ENCODE measurements at places on chromosomes 13 and 19.

DNA sequence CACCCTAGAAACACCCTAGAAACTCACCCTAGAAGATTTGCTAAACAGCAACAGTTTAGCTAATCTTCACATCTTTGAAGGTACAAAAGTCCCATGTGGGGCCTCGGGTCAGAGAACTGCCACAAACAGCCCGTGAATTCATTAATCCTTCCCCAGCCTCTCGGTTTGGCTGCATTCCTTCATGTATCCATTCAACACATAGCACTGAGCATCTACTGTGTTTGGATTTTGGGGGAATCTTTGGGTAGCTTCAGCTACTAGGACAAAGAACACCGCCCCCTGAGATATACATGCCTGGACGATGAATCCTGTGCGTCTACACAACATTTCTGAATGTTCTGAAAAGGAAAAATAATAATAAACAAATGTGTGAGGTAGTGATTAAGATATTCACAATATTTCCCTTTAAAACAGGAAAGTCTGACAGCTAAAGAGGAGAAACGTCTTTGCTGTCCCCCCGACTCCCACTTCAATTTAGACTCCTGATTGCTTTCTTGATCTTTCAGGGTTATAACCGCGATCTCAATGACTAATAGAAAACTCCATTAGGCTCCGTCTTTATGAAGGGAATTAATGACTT lies 63.5 kb downstream of the ALOX5AP start:
- DNase-seq, result no peak

DNA sequence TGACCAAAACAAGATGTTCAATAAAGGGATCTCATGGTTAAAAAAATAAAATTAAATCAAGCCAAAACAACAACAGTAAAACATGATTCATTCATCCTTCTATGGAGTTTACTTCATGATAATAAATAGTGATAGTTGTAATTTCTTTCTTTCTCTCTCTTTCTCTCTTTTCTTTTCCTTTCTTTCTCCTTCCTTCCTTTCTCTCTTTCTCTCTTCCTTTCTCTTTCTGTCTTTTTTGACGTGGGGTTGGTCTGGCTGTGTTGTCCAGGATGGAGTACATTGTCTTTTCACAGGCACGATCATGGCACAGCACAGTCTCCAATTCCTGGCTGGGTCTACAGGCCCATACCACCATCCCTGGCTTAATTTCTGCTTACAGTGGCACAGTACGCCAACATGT lies 29.1 kb upstream of the PCCA start:
- no peak for DNase-seq

DNA sequence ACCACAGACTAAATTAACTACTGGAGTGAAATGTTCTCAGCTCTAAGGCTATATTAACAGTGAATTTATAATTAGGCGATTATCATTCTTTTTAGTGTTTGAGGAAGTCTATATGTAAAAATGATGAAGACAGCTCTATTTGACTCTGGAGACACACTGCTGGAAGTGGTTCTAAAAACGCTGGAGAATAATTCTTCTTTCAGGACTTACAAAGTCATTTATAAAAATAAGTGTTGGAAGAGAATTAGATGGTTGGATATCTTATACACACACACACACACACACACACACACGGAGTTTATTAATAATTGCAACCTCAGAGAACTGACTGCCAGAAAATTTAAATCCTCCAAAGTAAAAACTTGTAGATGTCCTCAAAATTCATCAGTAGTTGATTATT lies 1171.3 kb downstream of the EFNB2 start:
- DNase-seq, result no peak

DNA sequence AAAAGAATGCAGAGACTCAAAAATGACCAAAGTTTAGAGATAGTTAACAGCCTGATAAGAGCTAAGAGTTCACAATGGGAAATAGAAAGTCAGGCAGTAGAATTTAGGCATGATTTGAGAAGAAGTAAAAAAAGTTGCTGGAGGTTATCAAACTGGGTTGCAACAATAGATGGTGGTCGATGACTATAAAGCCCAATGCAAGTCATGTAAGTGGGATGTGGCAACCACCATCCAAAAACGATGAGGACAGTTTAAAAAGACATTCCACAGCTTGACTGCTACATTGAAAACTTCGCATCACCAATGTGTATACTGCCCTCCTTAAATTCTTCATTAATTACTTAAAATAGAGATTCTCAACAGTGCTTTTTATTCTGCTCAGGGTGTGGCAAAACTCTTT lies 19.7 kb downstream of the ELF1 start:
- no peak for DNase-seq

- DNase-seq, result no peak
Observed at GRCh38 chr19:28655054-28655453, 557.9 kb downstream of the UQCRFS1 start.

- no peak for DNase-seq
Observed at GRCh38 chr13:48600374-48601364, 53.1 kb upstream of the CYSLTR2 start.

- DNase-seq, result no peak
Observed at GRCh38 chr13:47004027-47004426, 107.2 kb upstream of the HTR2A start.

- no peak for DNase-seq
Observed at GRCh38 chr19:16449330-16449961, 22.3 kb downstream of the EPS15L1 start.

DNA sequence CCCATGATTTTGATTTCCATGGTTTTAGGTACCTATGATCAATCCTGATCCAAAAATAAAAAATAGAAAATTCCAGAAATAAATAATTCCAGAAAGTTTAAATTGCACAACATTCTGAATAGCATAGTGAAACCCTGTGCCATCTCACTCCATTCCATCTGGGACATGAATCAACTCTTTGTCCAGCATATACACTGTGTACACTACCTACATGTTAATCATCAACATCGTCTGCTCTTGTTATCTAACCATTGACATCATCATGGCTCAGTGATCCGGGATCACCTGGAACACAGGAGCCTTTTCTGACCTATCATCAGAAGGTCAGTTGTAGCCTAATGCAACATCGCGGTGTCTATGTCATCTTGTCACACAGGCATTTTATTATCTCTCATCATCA lies 75.6 kb downstream of the MYO16 start:
- DNase-seq, result no peak

DNA sequence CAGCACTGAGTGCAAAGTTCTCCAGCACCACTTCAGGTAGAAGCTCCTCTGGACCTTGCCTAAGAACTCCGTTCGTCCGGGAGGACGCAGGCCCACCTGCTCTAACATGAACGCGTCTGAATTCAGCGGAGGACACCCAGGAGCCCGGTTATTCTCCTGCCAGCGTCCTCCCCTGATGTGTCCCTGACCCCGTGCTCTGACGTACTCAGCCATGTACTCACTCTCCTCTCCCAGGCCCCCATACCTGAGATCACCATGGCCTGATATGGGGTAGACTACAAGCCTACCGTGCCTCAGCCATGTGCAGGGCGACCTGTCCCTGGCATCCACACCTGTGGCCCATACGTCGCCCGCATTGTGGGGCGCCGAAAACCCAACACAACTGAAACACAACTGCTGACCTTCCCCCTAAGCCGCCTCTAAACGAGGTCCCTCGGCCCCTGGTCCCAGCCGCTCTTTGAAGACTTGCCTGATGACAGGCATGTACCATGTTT lies 744 bp upstream of the ZNF584 start:
- no peak for DNase-seq

GRCh38 chr19:35044317-35045117 lies 3.0 kb downstream of the HPN start:
- DNase-seq, result peak; percentile 38

- DNase-seq, result no peak
Observed at GRCh38 chr13:25169356-25169755, 2.7 kb downstream of the AMER2 start.

- DNase-seq, result no peak
Observed at GRCh38 chr19:30966486-30966885, 382.8 kb downstream of the TSHZ3 start.

GRCh38 chr19:39507715-39508364 lies 7.1 kb upstream of the SELENOV start:
- DNase-seq, result no peak

- DNase-seq, result no peak
Observed at GRCh38 chr19:2841855-2842574, 740 bp downstream of the ZNF555 start.

GRCh38 chr13:113258321-113259054 lies 38.6 kb upstream of the LAMP1 start:
- DNase-seq, result no peak

GRCh38 chr13:35345992-35346391 lies 130.5 kb downstream of the MAB21L1 start:
- DNase-seq, result no peak

GRCh38 chr13:108963846-108964600 lies 334.6 kb downstream of the MYO16 start:
- DNase-seq, result no peak

DNA sequence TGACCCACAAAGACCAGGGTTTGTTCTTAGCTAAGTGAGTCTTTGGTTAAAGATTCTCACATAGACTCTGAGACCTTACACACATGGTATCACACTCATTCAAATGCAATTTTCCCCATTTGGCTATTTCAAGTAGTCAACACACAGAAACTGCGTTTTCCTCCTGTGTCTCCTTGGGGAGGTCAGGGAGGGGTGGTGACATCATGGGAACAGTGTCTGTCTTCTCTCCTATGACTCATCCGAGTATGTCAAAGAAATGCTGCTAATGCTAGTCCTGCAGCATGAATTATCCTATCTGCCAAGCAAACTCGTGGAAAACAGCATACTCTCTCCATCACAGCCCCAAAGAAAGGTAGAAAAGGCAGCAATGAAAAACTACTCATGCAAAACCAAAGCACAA lies 100.2 kb downstream of the ENOX1 start:
- DNase-seq, result no peak

DNA sequence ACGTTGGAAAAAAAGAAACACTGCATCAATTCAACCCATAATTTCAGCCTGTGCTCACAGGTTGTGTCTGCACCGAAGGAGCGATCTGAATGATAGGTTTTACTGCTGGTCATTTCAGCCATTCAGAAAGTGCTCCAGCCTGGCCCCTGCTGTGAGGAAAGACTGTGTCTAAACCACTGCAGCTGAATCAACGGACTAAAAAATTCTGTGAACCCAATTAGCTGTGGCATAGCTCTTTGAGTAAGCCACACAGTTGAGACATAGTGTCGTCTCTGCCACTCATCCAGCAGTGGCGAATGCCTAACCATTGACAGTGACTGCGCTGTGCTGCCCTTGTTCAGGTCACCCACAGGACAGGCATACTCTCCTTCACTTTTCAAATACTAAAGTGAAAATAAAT lies 179.8 kb downstream of the COG6 start:
- DNase-seq, result no peak

DNA sequence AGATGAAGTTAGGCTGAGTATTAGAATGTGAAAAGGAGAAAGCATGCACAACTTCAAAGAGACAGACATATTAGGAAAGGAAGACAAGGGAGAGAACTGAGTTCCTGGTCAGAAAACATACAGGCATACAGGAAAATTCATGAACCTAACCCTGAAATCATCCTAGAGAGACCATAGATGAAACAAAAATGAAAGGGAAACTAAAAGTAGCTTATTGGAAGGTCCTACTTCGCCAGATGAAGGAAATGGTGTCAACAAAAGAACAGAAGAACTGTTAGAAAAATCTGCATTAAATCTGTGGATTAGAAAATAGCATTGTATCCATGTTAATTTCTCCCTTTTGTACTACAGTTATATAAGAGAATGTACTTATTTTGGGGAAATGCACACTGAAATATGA lies 169.0 kb upstream of the UFM1 start:
- DNase-seq, result no peak

- no peak for DNase-seq
Observed at GRCh38 chr13:83666141-83666540, 216.1 kb downstream of the SLITRK1 start.

- DNase-seq, result no peak
Observed at GRCh38 chr13:114025405-114025713, 51.5 kb upstream of the C13orf46 start.

DNA sequence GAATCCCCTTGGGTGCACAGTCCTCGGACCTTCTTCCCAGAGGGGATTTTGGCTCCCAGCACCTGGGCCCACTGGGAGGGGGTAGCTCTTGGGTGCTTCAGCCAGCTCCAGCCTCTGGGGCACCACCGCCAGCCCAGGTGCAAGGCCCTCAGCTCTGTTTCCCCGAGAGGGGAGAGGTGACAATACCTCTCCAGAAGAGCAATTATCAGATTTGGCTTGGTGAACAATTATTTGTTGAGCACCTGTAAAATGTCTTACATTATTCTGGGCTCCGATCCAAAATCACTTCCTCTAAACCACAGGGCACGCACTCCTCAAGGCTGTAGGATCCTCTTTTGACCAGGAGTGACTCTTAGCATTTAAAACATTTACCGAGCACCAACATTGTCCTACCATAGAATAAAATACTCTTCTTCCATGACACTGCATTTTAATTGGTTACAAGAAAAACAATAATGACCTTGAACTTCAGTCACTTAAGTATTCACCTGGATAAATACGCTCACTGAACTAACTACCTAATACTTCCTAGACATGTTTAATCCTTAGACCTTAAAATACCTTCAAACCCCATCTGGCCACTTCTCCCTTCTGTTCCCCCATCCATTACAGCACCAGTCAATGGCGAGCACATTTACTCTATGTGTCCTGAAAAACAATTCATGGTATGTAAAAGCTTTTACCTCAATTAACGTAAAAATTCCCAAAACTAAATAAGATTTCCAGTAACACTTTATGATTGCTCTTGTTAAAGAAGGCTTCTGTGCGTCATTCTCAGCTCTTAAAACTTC lies 54.8 kb downstream of the ABCC4 start:
- no peak for DNase-seq

DNA sequence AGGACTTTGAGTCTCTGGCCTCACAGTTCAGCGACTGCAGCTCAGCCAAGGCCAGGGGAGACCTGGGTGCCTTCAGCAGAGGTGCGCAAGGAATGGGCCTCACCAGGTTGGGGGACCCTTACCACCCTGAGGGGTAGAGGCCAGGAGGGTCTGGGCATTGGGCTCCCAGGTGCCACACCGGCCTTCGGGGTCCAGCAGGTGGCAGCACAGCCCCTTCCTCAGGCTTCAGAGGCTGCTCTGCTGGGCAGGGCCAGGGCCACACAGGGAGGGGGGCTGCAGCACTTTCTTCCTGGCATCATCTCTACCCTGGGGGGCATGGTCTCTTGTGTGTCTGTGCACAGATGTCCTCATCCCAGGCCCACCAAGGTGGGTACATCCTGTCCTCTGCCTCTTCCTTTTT lies 12.9 kb downstream of the PIN1 start:
- peak; percentile 28 for DNase-seq

All from stimulated activated CD4-positive, alpha-beta T cell treated with anti-CD3 and anti-CD28 coated beads, Interleukin-1b, Interleukin-23, amount 100 ng/mL, for 1 hour (primary cell).